ENCODE measurements at places on chromosomes 2 and 18.

DNA sequence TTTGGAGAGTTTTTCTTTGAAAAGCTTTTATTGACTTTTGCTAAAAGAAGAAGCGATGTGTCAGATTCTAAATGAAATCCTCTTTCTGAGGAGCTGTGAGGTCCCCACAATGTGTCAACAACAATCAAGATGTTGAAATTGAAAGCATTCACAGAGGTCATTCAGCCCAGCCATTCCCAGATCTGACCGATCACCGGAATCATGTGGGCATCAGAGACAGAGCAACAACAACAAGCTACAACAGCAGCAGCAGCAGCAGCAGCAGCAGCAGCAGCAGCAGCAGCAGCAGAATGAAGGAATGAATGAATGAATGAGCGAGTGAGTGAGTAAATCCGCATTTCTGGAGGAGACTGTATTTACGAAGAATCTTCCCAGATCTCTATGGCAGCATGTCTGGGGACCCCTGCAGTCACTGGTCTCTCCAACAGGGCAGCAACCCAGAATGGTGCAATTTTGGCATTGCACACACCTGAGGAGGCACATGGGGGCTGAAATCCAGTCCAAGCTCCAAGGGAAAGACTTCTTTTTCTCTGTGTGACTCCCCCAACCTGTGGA lies 299.0 kb downstream of the MYCN start:
- DNase-seq: no peak

DNA sequence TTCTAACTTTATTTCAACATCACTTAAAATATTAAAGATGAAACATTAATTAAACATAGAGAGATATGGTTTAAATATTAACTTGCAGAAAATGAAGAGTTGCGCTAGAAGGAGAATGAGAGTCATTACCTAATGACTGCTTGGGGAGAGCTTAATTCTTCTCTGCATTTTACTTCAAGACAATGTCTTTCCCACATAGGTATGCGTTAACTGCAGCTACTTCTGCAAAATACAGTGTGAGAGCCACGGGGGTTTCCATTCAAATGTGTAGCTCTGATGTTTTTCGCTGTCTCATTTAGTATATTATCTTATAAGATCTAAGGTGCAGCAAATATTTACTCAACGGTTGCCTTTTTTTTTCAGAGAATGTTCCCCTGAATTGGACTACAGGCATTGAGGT lies 126.7 kb downstream of the TMX3 start:
- DNase-seq: no peak

- no peak for DNase-seq
Observed at GRCh38 chr2:27886322-27886721, 3.9 kb downstream of the RBKS start.

DNA sequence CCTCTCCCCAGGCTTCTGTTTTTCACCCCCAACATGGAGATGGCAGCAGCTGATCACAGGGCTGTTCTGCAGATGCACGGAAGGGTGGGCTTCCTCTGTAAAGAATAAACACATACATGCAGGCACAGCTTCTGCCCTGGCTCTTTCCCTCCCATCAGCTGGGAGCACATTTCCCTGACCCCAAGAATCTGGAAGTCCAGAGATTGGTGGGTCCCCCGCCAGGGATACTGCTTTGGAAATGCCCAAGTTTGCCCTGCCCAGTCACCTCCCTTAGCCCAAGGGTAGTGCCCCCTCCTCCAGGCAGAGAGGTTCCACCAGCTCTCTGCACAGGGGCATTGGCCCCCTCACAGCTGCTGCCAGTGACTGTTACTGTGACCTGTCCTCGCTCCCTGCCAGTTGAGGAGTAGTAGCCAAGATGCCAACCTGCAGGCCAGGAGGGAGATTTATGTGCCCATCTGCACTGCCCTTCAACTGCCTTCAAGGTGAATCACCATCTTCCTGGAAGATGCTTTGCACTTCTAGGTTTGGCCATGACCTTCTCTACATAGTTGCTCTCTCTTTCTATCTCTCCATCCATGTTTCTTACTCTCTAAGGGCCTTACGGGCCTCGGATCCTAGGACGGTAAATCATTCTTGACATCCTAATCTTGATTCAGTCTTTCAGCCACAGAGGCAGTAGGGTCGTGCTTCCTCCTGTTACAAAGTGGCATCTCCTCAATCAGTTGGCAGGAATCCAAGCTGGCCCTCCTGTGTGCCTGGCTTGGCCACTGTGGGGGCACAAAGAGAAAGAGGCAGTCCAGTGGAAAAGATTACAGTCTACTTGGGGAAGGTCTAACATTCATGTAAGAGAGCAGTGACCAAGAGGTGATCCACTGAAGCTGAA lies 121.8 kb downstream of the CTIF start:
- no peak for DNase-seq

DNA sequence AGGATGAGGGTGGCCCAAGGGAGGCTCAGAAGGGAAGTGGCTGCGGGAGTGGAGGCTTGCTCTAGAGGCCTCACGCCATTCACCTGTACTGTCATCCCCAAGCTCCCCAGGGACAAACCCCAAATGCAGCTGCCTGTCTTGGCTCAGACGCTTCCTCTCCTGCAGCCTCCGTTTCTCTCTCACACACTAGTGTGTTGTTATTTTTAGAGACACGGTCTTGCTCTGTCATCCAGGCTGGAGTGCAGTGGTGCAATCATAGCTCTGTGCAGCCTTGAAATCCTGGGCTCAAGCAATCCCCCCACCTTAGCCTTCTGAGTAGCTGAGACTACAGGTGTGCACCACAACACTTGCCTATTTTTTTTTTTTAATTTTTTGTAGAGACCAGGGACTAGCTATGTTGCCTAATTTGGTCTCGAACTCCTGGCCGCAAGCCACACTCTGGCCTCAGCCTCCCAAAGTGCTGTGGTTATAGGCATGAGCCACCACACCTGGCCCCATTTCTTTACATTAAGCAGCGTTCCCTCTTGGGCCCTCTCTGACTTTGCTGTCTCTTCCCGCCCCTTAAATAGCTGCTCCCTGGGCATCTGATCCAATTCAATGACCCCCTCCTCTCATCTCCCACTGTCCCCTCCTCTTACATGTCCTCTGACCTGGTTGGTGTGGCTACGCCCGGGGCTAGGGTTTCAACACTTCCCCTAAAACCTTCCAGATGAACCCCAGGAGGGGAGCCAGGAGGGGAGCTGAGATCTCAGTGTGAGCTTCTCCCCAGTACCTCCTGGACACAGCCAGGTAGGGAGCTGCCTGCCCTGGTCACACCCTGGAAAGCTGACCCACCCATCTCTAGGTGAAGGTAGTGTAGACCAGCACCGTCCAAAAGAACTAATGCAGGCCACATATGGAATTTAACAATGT lies 24.0 kb upstream of the LOXHD1 start:
- DNase-seq: no peak

DNA sequence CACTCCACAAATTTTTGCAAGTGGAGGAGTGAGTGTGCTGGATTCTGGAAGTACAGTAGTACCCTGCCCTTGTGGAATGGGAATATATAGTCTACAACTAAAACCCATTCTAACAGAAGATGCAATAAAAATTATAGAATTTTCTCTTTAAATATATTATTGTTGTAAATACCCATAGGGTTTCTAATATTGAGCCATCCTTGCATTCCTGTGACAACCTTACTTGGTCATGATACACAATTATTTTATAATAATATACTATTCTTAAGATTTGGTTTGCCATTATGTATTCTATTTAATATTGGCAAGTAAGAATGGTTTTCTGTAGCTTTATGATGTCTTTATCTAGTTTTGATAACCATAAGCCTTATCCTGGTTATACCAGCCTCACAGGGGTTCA lies 52.2 kb downstream of the EML6 start:
- no peak for DNase-seq

DNA sequence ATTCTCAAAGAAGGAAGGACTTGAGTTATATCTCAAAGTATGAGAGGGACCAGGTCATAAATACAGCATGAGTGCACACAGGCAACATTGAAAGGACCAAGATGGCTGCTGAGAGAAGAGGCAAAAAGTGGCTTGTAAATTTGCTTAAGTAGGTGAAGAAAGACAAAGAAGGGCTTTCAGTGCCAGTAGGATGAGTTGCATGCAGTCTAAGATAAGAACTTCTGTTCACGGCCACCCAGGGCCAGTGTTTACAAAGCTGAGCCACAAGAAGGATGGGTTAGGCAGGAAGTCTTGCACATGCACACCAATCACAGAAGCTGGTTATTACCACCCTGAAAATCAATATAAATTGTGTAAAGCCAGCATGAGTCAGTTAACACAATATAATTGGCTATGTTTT lies 3.1 kb upstream of the ABCB11 start:
- no peak for DNase-seq

- peak; percentile 32 for DNase-seq
Observed at GRCh38 chr2:205545971-205546816, 136.1 kb upstream of the NRP2 start.

GRCh38 chr18:63378919-63379638 lies 12.1 kb upstream of the KDSR start:
- DNase-seq: no peak

- DNase-seq: no peak
Observed at GRCh38 chr2:230765611-230766300, 53.1 kb downstream of the CAB39 start.

GRCh38 chr2:169895294-169895985 lies 68.2 kb downstream of the UBR3 start:
- DNase-seq: no peak

DNA sequence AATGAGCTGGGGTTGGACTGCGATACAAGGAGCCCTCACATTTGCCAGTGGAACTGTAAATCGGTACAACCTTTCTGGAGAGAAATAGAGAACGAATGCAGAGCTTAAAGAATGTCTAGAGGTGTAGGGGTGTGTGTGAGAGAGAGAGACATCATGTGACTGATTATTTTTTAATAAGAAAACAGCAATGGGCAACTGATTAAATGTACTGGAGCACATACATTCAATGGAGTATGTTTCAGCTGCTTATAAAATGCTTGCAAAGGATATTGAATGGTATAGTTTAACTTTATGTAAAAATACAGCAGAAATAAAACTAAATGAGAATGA lies 391 bp upstream of the TMEM17 start:
- no peak for DNase-seq

DNA sequence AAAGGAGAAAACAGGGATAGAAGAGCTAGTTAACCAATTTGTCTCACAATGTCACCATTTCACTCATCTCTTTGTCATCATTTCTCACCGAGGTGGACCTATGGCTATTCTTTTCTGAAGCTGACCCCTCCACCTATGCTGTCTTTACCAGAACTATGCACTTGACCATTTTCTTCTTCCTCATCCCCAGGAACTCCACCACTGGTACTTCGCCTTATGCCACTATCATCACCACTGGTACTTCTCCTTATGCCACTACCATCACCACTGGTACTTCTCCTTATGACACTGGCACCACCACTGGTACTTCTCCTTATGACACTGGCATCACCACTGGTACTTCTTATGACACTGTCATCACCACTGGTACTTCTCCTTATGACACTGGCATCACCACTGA lies 745.8 kb upstream of the CHAC2 start:
- no peak for DNase-seq

DNA sequence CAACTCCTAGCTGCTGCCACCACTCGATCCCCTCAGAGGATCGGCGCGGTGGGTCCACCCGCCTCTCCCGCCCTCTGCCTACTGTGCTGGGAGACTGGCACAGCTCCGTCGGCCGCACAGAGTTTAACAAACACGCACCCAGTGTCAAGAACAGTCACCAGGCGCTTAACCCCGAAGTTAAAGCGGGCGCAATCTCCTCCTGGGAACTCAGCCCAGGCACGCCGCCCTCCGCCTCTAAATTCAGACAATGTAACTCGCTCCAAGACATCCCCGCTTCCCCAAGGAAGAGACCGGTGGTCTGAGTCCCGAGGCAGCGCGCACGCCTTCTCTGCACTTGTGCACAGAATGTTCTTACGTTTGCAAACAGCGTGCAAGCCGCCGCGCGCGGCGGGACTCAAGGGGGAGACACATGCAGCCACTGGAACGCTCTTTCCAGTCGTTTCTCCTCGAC lies 533 bp downstream of the CXCR4 start:
- DNase-seq: peak; percentile 65

- DNase-seq: no peak
Observed at GRCh38 chr18:45213040-45213333, 402.3 kb upstream of the SLC14A2 start.

- no peak for DNase-seq
Observed at GRCh38 chr2:136750065-136750464, 15.3 kb upstream of the THSD7B start.

DNA sequence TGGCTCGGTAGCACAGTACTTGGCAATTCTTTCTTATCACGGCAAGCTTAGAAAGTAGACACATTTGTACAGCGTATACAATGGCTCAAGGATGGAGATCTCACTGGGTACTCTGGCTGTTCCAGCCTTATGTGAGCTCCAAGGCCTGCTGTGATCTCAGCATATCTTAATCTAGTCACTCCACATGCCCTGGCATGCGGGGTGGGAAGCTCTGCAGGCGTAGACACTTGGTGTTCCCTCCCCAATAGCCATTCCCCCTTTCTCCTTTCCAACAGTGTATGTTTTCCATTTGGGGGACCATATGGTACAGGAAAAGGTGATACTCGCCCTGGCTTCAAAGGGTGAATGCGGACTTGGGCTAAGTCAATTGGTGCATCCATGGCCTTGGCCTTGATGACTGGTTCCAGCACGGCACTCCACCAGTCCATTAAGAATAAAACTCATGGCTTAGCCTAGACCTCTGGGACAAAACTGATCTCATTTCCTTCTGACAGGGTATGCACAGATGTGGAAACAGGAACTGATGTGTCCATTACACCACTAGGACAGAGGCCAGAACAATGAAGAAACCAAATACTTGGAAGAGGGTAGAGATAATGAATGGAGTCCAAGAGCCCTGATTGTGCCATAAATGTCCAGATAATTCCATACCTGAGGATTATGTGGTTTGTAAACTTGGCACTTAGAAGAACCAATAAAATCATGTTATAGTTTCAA lies 28.4 kb downstream of the TGIF1 start:
- no peak for DNase-seq

Data from Ammon's horn (tissue), 1 donor.